ENCODE measurements at places on chromosomes 11 and 22. TPM values are rescaled to one million over a fixed set of nuclear protein-coding genes. Genes with fewer than 3 reads are reported as not detected.

DNA sequence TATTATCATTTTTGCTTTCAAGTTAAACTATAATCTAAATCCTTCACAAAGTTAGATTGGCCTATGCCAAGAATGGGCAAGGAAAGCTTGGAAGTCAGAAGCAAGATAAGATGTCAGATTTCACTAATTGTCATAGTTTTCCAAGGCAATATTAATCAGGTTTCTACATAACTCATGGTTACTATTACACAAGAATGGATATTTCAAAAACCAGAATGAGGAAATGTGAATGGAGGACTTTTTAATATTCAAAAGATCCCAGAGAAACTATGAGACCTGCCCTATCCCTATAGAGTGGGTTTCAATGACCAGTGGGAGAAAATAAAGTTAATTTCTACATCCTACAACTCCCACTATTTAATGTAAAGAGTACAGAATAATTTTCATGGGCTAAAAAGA, 203.2 kb downstream of the CASP12 start:
- DNase-seq: no peak
- H3K27me3 ChIP-seq: no peaks in the 10 kb centered on the region
- no peak overlapping the region for H3K4me3 ChIP-seq

DNA sequence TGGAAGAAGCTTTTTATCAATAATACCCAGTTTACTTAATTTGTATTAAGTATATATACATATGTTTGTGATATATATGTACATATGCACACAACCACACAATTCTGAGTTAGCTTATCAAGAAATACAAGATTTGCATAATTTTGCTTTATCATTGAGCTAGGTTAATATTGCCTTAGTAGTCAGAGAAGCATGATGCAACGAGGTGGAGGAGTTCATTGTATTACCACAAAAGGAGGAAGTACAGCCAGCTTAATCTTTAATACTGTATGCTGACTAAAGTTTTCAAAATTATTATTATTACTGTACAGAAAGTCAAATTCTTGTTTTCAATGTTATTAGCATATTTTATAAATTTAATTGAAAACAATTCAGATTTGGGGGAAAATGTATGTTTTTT, 278.4 kb upstream of the PDGFD start:
- no peaks in the 10 kb centered on the region for H3K36me3 ChIP-seq
- H3K27ac ChIP-seq: no peak overlapping the region

Gene RIBC2
- not detected for total RNA-seq

Gene OR8H3
- total RNA-seq: not detected

Gene OR5AN1
- not detected for total RNA-seq
